ENCODE measurements at places on chromosomes 5 and 9.

DNA sequence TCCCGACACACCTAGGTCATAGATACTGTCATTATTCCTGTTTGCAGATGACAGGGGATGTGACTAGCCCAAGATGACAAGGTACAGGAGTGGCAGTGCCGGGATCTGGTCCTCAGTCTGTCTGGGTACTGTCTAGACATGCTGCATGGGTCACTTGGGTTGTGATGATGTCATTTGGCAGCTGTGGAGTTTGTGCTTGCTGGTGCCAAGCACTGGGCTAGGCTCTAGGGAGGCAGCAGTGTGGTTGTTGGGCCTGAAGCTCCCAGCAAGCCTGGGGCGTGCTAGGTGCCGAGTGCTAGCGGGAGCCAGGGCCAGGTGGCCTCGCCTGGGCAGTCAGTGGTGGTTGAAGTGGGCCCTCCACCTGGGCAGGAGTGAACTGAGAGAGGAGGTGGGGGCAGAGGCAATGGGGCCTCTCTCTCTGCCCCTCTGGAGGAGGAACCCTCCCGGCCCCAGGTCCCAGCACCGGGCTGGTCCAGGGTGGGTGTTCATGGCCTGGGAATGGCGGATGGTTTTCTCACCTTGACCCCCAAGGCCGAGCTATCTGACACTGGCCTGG, 8.8 kb upstream of the ASB6 start:
- DNase-seq = no peak

- no peak for DNase-seq
Measured at GRCh38 chr5:87389296-87390034, 23.3 kb downstream of the CCNH start.

DNA sequence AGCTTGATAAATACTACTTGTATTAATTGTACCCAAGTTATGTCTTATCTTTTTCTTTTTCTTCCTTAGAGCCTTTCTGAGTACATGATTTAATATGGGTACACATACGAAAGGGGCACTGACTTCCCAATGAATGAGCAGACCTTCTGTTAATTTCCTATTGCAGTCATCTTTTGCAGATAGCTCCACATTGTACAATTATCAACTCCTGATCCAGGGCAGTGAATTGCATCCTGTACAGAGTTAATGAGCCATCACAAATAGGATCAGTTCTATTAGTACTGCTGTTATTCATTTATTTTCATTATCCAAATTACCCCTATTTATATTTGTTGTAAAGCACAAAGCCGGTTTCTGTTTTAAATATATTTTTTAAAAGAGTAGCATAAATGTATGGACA, 105.6 kb downstream of the ADAMTSL1 start:
- DNase-seq = no peak

DNA sequence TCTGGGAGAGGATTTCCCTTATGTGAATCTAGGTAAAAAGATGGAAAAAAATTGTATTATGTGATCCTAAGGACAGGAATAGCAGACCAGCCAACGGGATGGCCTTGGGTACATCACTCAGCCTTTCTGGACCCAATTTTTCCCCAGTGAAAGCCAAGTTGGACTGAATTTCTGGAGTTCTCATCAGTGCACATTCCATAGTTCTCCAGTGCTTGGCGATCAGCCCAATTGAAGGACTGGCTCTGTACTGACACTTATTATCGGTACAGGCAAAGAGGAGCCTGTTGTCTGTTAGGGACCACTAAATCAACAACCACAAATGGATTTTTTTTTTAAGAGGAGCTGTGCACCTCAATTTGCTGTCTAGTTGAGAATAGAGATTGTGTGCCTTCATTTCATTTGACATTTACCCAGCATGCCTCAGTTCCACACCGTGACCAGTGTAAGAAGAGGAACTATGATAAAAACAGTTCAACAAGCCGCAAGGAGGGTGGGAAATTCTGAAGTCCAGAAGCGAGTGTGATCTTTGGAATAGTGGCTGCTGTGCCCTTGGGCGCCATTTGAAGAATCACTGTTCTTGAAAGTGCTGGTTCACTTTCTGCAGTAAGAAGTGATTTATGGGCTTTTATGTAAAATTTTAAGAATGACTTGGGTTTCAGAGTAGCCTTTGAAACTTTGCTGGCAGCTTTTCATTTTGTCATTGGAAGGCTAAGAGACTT, 8.0 kb downstream of the ARL10 start:
- DNase-seq = no peak

DNA sequence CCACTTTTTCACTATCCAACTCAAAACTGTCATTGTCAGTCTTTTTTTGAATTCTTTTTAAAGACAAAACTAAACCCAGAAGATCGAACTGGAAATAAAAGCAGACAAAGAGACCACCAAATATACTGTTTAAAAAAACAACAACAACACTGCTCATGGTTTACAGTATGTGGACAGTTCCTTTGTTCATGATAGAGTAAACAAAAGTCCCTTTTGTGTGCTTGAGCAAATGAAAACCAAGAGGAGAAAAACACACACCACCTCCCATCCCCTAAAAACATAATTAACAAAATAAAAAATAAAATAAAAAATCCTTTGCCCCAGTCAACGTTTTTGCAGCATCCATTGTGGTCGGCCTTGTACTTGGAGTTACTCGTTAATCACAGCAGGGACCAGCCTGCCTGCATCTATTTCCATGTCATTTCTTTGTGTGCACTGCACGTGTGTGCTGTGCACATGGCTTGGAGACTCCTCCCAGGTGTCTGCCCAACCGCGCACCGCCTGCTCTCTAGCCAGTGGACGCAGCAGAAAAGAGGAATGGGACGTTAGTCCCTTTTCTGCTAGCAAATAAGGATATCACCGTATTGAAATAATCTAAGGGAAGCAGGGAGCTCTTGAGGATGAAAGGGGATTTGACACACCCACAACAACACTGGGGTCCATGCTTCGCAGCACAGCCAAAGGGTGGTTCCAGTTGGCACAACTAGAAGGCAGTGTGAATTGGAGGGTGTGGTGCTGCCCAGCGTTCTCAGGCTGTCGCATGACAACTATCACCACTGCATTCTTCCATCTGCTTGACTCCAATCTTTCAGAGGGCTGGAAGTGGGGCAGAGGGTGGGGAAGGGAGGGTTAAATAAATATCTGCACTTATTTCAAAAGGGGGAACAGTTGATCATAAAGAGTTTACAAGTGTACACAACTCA, 130.0 kb downstream of the SEMA6A start:
- DNase-seq = no peak

GRCh38 chr9:13718539-13718938, 439.0 kb upstream of the MPDZ start:
- DNase-seq = no peak

- no peak for DNase-seq
Measured at GRCh38 chr5:9380109-9380508, 165.8 kb downstream of the SEMA5A start.

DNA sequence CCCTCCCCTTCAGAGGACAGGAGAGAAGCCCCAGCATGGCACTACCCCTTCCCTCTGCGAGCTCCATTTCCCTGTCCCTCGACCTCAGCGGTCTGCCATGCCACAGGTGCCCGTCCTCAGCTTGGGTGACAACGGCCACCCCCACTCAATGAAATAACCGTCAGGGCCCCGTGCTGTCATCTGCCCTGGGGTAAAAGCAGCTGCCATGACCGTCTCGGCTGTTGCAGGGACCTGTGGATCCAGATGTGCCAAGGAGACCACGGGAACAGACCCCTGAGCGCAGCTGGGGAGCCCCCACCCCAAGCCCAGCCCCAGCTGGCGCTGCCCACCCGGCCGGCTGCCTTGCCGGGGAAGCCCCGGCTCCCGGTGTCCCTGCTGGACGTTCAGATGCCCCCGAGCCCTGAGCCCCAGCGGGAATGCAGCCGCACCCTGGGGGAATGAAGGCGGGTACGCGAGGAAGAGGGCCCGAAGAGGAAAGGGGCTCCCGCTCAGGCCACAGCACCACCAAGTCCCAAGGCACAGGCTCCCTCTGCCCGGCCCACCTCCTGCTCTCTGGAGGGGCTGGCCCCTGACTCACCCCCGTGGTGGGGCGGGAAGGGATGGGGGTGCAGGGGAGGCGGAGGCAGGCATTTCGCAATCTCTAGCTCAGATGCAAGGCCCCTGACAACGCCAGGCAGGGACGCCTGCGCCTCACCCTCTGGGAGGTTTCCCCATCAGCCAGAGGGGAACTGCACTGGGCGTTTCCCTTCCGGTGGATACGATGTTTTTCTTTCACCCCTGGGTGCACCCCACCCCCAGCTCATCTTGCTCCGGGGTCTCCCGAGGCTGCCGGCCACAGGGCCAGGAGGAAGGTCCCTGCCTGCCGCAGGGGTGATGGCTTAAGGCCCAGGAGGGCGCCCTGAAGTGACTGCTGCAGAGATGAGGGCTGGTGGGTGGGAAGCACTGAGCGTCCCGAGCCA, 49.2 kb downstream of the NACC2 start:
- DNase-seq = no peak

GRCh38 chr5:10607023-10607665, 43.3 kb downstream of the ANKRD33B start:
- DNase-seq = no peak

DNA sequence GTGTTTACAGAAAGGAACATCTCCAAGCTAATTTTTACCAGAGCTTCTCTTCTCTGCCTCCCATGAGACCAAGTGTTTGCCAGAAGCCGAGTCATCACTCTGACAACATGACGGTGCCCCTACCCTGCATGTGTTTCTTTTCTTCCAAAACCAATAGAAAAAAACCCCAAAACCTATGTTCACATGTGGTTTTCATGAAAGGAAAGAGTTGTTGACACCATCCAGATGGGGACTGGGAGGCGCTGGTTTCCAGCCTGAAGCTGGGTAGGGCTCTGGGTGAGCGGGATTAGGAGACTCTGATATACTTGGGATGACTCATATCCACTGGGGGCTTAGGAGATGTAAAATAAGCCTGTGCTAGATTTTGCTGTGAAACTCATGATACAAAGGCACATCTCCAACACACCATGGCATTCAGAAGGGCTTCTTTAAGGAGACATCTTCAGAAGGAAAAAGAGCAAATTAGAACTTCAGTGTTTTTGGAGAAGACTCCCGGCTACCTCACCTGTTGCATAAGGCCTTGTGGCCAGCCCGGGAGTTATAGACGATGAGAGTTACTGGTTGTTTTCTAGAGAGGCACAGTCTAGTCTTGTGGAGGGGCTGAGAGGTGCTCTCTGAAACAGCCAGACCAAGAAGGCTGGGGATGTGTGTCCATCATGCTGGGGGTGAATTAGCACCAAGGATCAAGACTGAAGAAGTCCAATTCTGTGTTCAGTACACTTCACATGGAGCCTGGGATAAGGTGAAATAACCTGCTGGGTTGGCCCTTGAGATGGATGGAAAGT, 108.9 kb upstream of the LHFPL2 start:
- no peak for DNase-seq

DNA sequence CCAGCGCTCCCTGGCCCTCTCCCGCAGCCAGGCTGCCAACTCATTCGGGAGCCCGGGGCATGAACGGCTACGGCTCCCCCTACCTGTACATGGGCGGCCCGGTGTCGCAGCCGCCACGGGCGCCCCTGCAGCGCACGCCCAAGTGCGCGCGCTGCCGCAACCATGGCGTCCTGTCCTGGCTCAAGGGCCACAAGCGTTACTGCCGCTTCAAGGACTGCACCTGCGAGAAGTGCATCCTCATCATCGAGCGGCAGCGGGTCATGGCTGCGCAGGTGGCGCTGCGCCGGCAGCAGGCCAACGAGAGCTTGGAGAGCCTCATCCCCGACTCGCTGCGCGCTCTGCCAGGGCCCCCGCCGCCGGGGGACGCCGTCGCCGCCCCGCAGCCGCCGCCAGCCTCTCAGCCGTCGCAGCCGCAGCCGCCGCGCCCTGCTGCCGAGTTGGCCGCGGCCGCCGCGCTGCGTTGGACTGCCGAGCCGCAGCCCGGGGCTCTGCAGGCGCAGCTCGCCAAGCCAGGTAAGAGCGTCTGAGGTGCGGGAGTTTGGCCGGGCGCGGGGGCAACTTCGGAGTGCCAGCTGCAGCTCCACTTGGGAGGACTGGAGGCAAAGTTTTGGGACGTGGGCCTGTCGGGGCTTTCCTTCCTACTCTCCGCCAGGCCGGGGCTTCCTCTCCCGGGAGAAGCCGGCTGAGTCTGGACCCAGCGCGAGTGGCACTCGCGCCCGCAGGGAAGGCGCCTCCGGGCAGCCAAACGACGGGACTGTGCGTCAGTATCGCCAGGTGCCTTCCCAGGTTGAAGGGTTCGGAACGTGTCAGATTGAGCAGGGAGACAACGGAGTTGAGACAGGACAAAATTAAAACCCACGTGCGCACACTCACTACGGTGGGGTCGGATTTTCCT, 735 bp downstream of the DMRT3 start:
- no peak for DNase-seq

- DNase-seq = no peak
Measured at GRCh38 chr5:169029661-169030274, 271.2 kb downstream of the SLIT3 start.

DNA sequence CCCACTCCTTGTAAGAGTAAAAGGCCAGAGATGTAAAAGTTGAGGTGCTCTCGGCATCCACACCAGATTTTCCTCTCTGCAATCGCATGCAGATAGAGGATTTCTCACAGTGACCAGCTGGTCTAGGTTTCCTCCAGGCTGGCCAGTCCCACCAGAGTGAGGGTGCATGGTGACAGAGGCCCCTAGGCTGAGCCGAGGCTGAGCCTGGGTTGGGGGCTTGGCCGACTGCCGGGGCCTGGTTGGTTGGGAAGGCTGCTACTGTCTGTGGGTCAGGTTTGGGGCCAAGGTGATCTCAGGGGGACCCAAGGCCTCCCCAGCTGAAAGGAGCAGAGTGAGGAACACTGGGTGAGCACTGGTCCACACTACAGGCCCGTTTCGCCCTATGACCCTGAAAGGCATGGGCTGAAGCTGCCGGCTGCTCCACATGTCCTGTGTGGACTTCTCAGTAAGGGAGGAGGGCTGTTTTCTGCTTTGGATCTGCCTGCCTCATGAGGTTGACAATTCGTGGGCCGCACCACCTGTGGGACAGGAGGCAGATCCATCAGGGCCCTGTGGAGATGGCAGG, 400.8 kb upstream of the IRX4 start:
- DNase-seq = no peak

DNA sequence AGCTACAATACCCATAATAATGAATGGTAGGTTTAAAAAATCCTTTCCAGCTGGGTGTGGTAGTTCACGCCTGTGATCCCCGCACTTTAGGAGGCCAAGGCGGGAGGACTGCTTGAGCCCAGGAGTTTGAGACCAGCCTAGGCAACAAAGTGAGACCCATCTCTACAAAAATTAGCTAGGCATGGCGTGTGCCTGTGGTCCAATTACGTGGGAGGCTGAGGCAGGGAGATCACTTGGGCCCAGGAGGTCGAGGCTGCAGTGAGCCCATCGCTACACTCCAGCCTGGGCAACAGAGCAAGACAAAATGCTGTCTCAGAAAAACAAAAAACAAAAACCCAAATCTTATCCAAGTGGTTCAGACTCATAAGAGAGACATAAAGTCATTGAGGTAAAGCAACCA, 33.8 kb upstream of the SLC6A3 start:
- no peak for DNase-seq

- DNase-seq = no peak
Measured at GRCh38 chr9:136615631-136616306, 46.9 kb upstream of the EGFL7 start.

DNA sequence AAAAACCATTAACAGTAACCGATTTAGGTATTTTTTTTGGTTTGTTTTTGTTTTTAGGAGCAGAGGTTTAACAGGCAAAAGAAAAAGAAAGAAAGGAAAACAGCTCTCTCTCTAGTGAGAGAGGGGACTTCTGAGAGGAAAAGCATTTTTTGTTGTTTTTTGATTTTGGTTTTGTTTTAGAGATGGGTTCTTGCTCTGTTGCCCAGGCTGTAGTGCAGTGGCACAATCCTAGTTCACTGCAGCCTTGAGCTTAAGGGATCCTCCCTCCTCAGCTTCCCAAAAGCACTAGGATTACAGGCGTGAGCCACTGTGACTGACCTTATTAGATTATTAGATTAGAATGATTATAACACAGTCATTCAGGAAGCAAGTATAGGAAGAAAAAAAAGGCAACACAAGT, 10.1 kb downstream of the USP20 start:
- DNase-seq = no peak
